ENCODE measurements at places on chromosomes 1 and 21. TPM values are rescaled to one million over a fixed set of nuclear protein-coding genes. Genes with fewer than 3 reads are reported as not detected.
A peak's percentile ranks its signal among the peaks of the same experiment; 100 is the strongest.

IQCC gene
- not detected for total RNA-seq

TNFAIP8L2 gene
- total RNA-seq, result 7.6 TPM

FOXD2 gene
- 0.98 TPM for total RNA-seq

C4BPA gene
- not detected for total RNA-seq

CRYAA gene
- total RNA-seq, result not detected

CYP4A22 gene
- not detected for total RNA-seq

RGS4 gene
- total RNA-seq, result 6.9 TPM

NECTIN4 gene
- 42.7 TPM for total RNA-seq

BCAR3 gene
- total RNA-seq, result 22.8 TPM

SAMD11 gene
- 33.9 TPM for total RNA-seq

DNA sequence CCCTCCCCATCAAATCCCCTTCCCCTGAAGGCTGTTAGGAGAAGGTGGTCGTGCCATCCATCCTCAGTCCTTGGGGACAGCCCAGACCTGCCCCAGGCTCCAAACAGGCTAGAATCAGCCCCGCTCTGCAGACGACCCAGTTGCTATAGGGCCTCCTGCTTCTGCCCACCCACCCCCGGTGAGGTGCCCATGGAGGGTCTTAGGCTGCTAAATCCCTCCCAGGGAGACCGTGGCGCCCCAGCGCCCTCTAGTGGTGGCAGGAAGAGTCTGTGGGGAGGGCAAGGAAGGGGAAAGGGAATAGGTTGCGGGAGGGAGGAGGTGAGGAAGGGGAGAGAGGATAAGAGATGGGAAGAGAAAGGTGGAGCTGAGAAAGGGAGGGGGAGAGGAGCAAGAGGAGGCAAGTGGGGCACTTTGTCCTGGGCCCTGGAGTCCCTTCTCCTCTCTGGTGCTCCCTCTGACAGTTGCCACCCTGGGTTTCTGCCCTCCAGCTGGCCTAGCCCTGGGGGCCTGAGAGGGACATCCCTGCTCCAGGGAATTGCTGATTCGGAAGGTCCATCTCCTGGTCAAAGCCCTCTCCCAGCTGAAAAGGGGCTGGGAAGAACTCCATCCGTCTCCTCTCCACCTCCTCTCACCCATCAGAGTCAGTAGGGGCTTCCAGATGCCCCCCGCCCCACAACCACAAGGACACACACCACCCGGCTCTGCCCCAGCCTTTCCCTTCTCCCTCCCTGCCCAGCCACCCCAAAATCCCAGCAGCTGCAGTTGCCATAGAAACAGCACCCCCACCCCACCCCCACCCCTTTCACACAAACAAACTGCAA, 55.4 kb downstream of the CAMK2N1 start:
- no peak for DNase-seq

GRCh38 chr21:37292941-37293340, 25.8 kb upstream of the VPS26C start:
- no peak for DNase-seq

GRCh38 chr21:16842696-16843035, 670.2 kb upstream of the CXADR start:
- no peak for DNase-seq

DNA sequence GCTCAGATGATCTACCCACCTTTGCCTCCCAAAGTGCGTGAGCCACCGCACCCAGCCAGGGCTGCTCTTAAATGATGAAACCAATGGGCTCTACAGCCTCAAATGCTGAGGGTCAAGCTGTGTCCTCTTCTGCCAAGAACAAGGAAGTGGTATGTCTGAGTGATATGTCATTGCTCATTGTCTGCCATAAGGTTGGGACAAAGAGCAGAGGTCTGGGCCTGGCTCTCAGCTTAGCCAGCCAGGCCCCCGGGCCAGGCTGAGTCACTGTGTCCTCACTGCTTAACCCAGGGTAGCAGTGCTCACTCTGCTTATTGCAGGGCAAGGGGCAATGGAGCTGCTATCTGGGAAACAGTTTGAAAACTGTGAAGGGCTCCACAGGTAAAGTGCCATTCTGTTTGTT, 8.3 kb upstream of the ETS2 start:
- DNase-seq, result no peak

- DNase-seq, result no peak
Measured at GRCh38 chr1:3121401-3122210, 52.6 kb downstream of the PRDM16 start.

DNA sequence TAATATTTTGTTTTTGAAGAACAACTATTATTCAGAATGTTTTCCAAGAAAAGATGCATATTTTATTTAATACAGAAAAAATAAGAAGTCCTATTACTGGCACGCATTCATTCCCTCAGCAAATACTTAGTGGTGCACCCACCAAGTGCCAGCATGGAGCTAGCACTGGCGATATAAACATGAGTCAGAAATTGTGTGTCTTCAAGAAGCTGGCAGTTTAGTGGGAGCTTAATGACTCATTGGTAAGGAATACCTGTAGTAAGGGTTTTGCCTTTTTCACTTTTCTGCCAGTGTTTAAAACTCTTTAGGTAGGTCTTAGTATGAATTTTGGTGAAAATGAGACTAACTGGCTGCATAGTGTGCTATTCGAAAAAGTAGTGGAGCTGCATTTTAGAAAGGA, 6.3 kb downstream of the MAGI3 start:
- no peak for DNase-seq

GRCh38 chr1:151416231-151416630, 16.9 kb downstream of the PSMB4 start:
- DNase-seq, result no peak

DNA sequence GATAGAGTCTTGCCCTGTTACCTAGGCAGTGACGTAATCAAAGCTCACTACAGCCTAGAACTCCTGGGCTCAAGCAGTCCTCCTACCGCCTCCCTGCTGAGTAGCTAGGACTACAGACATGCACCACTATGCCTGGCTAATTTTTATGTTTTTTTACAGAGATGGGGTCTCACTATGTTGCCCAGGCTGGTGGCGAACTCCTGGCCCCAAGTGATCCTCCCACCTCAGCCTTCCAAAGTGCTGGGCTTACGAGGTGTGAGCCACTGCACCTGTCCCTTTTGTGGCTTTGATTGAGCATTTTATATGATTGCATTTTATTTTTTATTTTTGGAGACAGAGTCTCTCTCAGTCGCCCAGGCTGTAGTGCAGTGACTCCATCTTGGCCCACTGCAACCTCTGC, 25.8 kb downstream of the SDCCAG8 start:
- no peak for DNase-seq

GRCh38 chr1:11842154-11843041, 5.2 kb downstream of the NPPA start:
- DNase-seq, result no peak

- no peak for DNase-seq
Measured at GRCh38 chr21:22278366-22278765, 1280.2 kb downstream of the NCAM2 start.

GRCh38 chr1:114756949-114757454, 782 bp downstream of the CSDE1 start:
- peak; percentile 88 for DNase-seq

DNA sequence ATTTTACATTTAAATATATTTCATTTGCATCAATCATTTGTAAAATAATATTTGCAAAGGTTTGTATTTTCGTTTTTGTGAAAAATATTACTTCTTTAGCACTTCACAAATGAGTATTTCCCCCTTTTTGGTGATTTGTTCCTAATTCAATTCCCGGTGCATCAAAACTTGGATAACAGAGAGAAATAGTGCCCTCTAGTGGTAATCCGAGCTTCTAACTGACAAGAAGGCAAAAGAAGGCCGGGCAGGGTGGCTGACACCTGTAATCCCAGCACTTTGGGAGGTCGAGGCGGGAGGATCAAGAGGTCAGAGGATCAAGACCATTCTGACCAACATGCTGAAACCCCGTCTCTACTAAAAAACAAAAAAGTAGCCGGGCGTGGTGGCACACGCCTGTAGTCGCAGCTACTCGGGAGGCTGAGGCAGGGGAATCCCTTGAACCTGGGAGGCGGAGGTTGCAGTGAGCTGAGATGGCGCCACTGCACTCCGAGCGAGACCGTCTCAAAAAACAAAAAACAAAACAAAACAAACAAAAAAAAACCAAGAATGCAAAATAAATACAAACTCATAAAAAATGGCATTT, 137.7 kb downstream of the COL11A1 start:
- DNase-seq, result no peak

DNA sequence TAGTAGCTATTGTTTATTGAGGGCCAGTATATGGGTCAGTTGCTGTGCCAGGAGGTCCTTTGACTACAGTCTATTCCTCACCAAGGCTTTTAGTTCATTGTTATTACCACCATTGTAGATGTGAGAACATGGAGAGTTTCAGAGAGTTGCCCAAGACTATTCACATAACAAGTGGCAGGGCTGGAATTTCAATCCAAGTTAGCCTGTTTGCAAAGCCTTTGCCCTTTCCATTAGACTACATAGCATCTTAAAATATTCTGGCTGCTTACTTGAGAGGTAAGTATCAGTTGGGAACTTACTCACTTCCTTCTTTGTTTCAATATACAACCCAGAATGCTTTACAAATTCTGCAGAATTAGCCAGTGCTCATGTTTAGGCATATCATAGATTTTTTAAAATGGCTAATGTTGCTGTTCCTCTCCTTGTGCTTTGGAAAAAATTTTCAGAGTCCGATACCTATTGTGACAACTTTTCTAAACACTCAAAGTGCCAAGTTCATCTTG, 141.2 kb downstream of the FGGY start:
- DNase-seq, result no peak

DNA sequence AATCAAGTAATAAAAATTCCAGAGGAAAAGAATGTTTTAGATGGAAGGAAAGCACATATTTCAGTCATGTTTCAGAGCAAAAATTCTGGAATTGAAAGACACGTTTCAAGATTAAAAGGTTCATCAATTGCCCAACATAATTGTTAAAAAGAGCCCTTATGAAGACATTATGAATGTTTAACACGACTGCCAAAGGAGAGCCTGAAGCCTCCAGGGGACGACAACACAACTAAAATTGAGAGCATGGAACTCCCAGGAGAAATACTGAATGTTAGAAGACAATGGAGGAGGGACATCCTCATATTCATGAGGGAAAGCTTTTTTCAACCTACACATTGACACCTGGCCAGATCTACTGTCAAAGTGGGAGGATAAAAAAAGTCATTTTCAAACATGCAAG, 16.0 kb downstream of the OR2T11 start:
- no peak for DNase-seq

DNA sequence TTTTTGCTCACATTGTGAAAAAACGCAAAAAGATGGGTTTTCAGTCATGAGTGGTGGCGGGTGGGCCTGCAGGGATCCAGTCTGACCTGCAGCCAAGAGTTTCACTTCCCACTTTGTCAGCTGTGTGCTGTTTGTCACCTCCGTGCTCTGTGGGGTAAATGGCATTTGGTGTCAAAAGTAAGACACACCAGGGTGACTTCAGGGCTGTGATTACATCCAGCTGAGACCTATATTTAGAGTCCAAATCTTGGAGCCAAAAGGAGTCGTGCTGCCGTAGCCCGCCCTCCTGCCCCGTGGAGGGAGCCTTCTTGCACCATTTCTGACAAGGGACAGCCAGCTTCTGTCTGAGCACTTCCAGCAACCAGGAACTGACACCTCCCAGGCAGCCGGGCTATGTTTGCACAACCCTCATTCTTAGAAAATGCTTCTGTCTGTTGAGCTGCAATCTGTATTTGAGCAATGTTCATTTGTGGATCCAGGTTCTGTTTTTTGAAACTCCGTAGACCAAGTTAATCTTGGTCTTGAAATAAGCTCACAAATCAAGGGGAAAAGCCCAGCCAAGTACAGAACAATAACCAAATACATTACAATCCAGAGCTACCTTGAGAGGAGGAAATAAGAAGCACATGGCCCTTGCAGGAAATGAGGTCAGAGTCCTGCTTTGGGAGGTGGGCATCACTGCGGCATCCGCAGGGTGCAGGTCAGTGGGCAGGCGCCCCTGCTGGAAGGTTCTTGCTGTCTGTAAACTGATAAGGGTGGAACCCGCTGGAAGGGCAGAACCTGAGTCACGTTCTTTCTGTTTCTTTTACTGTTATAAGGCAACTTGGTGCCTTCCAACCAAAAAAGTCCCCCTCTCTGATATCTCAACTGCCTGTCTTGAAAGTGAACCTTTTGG, 14.4 kb downstream of the ABCG1 start:
- no peak for DNase-seq

DNA sequence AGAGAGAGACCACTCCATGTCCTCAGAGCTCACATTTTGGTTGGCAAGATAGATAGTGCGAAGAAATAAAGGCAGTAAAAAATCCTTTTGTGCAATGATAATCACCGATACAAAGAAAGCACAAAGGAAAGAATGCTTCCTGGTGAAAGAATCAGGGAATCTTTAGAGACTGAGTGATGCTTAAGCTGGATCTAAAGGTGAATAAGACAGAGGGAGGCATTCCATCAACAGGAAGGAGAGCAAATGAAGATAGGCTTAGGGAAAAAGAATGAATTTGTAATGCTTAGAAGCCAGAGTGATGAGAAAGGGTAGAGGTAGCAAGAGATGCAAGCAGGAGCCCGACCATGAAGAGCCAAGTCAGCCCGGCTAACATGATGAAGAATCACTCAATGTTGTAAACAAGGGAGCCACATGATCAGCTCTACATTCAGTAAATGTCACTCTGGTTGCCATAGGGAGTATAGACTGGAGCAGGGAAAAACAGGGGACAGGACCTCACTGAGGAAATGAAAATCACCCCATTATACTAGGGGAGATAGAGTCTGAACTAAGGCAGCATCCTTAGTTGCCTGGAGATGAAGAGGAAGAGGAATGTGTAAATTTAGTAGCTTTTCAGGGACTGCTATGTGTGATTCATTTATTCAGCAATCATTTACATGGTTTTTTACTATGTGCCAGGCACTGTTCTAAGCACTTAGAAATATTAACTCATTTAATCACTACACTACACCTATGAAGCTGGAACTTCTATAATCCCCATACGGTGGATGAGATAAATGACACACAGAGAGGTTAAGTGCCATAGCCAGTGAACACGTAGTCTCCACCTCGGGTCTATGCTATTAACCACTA, 402.6 kb upstream of the NFIA start:
- DNase-seq, result no peak

- DNase-seq, result no peak
Measured at GRCh38 chr1:88457197-88457596, 226.9 kb upstream of the PKN2 start.

DNA sequence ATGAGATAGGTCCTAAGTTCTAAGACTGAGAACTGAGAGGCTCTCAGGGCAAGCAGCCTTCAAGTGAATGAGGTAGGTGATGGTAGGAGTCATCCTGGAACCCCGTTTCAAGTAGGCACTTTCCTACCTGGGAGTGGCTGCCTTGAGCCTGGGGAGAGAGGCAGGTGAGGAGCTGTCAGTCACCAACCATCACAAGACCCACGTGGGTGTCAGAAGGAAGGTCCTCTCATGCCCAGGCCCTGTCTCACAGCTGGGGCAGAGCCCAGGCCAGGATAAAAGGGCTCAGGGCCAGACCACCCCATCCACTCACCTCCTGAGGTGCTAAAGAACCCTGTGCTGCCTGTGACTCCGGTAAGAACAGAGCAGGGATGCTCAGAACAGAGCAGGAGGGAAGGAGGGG, at the start of gene LCE1D:
Gene LCE1D (plus strand): TSS at position 301 of the 400 bp plus-strand sequence. CDS start 1,074 bp downstream, outside the sequence.
- DNase-seq, result no peak

- DNase-seq, result no peak
Measured at GRCh38 chr1:109818271-109818987, 54.7 kb upstream of the EPS8L3 start.

DNA sequence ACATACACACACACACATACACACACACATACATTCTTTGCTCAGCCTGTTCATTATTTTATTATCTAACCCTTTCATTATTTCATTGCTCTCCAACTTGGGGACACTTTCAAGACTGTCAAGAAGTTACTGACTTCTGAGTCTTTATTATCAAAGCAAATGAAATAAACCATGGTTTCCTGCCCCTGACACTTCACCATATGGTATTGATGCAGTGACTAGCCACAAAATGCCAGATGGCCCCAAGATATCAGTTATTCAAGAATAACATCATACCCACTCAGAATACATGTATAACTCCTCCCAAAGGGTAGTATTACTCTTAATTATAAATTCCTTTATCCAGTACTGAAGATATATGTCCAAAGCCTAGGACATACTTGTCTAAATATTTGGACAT, 197.3 kb downstream of the MRPL39 start:
- no peak for DNase-seq

All from vagina (tissue), 2 donors.